CD4-positive, alpha-beta T cell (primary cell): ENCODE measurements at places on chromosomes 12 and 14.

DNA sequence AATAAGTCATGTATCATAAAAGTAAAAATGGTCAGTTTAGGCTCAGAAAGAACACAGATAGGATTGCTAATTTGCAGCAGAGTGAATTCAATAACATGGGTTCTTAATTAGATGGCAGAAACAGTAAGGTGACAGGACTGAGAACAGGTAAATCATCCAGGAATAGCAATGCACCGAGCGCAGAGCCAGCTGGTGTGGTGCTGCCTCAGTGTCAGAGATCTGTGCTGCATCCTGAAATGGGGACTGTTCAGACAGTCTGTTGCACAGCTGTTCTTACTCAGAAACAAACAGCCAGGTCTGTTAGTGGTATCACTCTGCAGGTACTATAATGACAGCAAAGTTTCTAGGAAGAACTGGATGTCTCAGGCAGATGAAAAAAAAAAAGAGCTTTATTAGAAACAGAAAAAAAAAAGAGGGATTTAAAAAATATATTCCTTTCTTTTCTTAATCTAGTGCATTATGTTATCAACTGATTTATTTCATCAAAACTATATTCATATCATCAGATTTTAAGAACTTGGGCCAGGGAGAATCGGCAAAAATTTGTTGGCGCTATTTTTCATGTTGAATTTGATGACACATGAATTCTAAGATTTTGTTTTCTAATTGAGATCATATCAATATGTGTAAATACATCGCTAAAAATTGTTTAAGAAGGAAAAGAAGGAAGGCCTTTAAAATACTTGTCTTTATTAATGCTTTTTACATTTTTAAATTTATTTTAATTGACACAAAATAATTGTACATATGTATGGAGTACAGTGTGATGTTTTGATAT lies 501.8 kb downstream of the PRKD1 start:
- no peak for DNase-seq

DNA sequence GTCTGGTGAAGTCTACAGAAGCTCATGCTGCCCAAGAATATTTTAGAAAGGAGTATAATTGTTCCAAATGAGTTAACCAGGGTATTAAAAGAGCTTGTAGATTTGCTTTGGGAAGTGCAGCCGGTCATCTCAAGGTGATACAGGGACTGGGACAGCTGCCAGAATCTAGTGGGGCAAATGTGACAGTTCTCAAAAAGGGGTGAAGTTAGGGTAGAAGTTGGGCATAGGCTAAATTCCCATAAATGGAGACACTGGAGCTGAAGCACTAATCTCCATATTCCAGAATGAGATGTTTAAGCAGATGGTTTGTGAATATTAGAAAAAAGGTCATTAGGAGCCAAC lies 94.7 kb downstream of the ANO6 start:
- DNase-seq, result no peak

- DNase-seq, result no peak
These were observed 67.1 kb upstream of the DCN start for GRCh38 chr12:91249518-91250272.

DNA sequence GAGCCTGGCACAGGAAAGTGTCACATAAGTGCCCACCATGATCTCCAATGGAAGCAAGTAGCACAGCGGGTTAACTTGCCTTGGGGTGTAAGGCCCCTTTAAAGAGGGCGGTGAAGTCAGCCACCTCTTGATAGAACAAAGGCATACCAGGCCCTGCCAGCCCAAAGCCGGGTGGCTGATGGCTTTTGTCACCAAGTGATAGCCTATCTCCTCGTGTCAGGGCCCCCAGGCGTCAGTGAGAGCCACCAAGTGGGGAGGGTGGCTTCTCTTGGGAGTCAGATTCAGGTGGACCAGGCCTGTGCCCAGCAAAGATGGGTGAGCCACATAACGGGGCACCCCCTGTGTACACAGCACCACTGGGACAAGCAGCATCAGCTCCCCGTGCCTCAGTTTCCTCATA lies 8.3 kb upstream of the MYL2 start:
- DNase-seq, result no peak
